ENCODE measurements at places on chromosomes 3 and 15.

- DNase-seq: no peak
Measured at GRCh38 chr15:65870889-65871533, 1.7 kb downstream of the RAB11A start.

DNA sequence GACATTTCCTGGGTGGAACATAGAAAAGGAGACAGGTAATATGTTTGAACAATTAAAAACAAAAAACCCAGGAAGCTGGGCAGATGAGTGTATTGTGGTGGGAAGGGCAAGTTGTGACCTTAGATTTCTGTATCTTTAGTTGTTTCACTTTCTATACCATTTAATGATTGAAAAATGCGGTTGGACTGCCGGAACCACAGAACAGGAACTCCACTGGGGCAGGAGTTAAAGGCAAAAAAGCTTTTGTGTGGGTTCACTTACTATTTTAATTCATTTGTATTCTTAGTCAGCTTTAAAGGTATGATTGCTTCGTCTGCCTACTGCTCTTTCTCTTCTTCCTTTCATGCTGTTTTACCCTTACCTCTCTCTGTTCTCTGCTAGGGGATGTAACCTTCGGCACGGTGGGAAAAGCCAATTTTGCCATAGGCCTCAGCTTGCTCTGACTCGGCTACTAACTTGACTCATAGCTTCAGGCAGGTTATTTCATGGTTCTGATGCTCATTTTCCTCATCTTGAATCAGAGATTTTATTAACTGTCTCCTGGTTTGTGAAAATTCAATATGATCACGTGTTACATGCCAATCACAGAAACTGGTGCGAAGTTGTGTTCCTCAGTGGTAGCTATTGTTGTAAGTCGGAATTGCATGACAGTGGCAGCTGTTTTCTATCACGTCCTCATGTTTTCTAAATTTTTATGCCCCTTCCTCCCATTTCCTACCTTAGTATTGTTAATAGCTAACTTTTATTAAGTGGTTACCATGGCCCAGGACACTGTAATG is 1.6 kb upstream of the MCTP2 start:
- peak; percentile 35 for DNase-seq

GRCh38 chr3:156332304-156332703 is 211.9 kb downstream of the KCNAB1 start:
- no peak for DNase-seq

DNA sequence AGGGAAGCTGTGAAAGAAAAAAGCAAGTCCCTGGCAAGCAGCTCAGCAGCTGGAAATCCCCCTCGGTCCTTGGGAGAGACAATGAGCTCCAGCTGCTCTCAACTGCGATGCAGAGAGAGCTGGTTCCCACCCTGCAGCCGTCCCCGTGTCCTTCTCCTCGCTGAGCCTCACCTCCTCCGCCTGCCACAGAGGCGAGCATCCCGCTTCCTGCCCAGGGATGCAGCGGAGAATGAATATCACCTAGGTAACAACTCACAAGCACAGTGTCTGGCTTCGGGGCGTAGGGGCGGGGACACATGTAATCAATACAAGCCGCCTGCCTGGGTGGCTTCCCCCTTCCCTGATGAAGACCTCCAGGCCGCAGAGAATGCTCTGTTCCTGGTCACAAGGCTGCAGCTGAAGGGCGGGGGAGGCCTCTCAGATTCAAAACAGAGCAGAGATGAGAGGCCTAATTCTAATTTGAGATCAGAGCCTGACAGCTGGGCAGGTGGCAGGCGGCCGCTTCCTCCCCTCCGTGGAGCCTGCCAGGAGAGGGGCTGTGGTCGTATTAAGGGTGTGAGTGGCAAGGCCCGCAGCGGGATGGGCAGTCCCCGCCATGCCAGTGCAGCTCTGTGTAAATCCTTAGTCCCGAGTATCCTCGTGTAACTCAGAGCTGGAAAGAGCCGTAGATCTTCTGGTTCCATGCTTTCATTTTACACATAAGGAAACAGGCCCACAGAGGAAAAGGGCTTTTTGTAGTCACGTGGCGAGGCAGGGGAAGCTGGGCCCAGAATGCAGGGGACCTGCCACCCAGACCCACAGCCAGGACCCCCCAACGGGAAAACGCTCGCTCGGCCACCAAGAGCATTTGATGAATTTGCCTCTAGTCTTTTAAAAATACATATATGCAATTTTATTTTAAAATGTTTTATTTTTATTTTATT is 24.3 kb downstream of the ZDHHC19 start:
- no peak for DNase-seq

DNA sequence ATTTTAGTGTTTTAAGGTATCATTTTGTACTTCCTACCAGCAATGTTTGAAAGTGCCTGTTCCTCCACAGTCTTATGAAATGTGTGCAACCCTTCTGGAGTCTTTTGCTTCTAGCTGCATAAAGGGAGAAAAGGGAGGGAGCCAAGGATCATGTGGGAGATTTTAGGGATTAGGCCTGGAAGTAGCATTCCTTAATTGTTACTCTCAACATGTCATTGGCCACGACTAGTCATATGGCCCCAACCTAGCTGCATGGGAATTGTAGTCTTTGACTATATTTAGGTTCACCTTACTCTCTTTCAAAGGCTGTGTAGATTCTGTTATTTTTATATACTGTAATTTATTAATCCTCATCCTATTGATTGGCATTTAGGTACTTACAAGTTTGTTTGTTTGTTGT is 14.9 kb downstream of the CRTAP start:
- no peak for DNase-seq

- DNase-seq: no peak
Measured at GRCh38 chr3:44803298-44803697, 41.7 kb downstream of the KIF15 start.

- DNase-seq: no peak
Measured at GRCh38 chr3:186286114-186286513, 75.9 kb downstream of the DGKG start.

DNA sequence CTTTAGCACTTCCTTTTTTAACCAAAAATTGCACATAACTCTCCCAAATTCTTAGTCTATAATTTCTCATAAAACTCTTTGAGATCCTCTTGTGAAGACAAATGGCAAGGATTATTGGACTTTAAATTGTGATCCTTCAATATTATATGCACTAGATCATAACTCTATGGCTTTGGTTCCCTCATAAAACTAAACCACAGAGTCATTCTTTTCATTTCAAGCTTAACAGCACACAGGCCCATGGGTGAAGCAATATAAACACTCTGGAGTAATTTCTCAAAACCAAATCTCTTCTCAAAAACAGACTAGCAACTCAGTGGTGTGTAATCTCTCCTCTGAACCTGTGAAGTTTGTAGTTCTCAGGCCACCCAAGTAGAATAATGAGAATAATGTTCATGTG is 171.0 kb upstream of the NECTIN3 start:
- DNase-seq: no peak

GRCh38 chr3:133673746-133674145 is 12.0 kb upstream of the TOPBP1 start:
- DNase-seq: no peak

DNA sequence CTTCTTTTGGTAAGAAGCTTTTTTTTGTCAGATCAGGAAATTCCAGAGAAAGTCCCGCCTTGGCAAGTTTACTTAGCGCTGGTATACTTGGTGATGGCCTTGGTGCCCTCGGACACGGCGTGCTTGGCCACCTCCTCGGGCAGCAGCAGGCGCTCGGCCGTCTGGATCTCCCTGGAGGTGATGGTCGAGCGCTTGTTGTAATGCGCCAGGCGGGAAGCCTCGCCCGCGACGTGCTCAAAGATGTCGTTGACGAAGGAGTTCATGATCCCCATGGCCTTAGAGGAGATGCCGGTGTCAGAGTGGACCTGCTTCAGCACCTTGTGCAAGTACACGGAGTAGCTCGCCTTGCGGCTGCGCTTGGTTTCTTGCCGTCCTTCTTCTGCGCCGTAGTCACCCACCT is 46.6 kb downstream of the QTRT2 start:
- no peak for DNase-seq

DNA sequence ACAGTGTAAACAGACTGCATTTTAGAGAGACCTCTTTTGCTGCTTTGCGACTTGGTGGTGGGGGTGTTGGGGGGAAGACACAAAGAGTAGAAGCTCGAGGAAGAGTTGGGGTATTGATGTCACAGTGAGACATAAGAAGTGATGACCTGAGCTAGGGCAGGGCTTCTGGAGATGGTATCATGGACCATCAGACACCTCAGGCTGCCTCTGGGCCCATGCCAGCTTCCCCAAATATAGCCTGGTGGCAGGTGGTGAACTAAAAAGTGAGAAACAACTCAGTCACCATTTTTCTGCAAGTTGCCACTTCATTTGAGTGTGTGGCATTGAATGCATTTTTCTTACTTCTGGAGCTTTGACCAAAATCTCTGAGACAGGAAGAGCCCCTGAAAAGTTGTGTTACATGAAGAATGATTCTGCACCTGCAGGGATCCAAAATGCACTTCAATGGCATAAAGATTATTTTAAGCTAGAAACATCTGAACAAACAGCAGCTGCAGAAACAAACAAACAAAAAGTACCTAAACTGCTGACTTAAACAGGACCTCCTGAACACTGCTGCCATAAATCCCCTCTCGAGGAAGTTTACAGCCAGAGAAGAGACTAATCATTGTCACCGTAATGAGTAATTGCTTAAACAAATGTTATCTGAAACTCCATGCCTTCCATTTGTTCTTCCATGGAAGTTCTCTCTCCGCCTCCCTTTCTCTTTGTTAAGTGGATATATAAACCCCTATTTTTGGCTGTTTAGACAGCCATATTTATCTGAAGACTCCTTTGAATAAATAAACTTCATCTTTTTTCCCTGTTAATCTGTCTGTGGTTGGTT is 15.2 kb upstream of the XIRP1 start:
- no peak for DNase-seq

- DNase-seq: no peak
Measured at GRCh38 chr3:111901637-111902036, 42.6 kb downstream of the PHLDB2 start.

DNA sequence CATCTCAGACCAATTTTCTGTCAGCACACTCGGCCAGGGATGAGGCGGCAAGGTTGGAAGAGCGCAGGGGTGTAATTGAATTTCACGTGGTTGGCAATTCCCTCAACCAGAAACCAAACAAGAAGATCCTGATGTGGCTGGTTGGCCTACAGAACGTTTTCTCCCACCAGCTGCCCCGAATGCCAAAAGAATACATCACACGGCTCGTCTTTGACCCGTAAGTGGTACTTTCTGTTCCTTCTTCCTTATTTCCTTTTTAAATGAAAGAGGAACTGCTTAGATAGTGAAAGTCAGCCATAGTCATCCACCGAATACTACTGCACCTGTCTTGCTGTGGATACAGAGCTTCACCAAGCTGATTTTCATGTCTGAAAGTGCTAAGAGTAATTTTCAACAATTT is 60.1 kb downstream of the SGO1 start:
- DNase-seq: no peak

DNA sequence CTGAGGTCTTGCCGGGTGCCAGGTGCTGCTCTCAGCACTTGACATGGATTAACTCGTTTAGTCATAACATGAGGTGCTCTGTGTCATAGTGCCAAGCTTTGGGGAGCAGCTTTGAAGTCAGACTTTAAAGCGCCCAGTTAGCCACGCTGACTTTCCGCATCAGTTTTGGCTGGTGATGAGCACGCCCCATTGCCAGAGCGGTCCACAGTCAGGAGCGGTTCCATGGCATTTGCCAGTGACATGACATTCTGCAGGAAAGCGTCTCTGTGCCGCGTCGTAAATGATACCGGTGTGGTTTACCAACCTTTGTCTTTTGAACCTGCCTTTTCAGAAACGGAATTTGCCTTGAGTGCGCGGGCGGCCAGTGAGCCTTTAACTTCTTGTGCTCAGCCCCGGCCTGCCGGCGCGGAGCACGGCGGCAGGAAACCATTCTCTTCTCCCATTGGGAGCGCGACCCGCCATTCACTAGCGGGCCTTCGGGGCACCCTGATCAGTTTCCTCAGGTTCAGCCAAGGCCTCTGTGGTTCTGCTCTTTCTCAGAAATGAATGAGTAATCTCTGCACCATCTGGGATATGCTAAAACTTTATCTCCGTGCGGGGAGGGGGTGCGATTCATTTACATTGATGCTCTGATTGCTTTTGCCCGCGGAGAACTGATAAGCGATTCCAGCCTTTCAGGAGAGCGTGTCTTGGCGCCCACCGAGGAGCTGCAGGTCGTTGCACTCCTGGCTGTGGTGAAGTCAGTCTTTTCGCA is 1.7 kb upstream of the SLC2A2 start:
- no peak for DNase-seq

DNA sequence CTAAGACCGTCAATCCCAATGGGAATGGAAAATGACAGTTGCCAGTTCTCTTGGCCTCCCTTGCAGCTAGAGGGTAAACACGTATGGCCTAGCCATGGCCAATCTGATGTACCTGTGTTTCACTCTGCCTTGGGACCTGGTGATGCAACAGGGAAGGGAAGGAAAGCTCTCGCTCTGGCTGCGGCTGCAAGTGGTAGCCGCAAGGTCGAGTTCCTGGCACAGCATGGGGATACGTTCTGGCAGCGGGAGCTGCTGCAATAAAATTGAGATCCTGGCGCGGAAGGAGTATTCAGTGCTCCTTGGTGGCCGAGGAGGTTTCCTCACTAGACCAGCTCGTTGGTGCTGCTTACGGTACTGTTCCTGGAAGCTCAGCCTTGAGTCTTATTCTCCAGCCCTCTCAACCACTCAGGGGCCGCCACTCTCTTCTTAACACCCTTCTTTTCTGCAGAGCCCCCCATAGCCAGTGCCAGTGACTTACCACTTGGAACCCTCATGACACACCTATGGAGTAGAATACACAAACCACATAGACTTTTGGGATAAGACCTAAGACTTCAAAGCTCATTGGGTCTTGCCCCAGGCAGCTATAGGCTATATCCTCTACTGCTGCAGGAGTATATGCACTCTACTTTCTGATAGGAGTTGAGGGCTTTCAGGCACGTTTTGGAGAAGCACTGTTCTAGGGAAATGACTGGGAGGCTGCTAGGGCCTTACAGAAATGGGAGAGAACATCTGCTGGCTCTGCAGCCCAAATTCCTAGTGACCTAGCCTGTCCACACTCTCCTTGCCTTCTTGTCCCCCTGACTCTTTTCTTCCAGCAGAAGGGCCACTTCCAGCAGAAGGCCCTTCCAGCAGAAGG is 2.7 kb downstream of the KY start:
- DNase-seq: no peak

DNA sequence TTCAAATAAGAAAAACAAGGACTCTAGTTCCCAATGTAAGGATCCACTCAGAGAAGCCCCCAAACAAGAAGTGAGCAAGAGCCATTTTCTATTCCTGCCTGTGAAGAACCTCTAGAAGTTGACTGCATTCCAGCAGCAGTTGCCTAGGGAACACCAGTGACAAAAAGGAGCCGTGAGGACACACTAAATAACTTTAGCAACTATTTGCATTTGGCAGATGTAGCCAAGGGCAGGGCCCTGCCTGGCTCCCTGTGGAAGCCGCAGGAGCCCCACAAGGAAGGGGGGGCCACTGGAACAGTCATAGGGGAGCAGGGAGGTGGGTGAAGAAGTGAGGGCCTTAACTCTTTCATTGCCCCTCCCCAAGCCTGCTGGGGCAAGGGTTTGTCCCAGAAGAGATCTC is 470.2 kb upstream of the PROK2 start:
- no peak for DNase-seq

- DNase-seq: no peak
Measured at GRCh38 chr3:151639418-151639740, 94.3 kb upstream of the AADACL2 start.

GRCh38 chr3:67109651-67110204 is 111.6 kb downstream of the KBTBD8 start:
- DNase-seq: no peak

- DNase-seq: no peak
Measured at GRCh38 chr3:151084893-151085226, 604 bp upstream of the MED12L start.
